ENCODE measurements at places on chromosomes 5 and 9. TPM values are rescaled to one million over a fixed set of nuclear protein-coding genes. Genes with fewer than 3 reads are reported as not detected.

DNA sequence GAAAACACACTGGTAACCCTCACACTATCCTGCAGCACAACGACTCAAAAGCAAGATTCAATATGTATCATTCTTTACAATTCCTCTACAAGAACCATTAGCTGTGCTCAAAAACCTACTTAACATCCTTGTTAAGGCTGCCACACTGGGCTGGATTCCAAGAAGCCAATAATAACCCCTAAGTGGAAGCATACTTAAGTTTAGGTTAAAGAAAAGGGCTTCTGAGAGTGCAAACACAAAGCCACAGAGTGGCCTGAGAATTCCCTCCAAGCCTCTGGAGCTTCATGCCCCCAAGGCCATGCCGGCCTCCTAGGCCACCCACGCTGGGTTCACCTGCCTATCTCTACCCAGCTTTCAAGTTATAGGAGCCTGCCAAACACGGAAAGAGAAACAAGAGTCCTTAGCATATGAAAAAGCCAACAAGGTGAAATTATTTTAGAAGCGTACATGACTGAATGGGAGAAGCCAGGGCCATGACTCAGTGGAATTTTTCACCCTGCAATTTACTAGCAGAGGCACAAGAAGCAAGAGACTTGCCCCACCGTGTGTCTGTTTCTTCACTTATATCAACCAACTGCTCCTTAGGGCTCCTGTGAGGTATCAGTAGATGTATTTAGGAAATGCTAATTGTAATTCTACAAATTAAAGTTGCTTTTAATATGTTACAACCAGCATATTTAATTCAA is 293.0 kb downstream of the SPOCK1 start:
- ATAC-seq, result no peak

DNA sequence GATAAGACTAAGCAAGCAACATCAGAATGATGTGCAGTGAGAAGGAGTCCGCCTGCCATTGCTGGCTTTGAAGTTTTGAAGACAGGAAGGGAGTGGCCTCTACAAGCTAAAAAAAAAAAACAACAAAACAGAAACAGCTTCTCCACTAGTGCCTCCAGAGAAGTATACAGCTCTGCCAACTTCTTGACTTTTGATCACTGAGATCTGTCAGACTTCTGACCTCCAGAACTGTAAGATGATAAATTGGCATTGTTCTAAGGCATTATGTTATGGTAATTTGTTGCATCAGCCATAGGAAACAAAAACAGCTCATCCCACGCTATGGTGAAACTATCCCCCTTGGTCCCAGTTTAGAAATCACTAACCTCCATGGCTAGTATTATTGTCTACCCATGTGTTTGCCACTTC is 131.0 kb upstream of the VCAN start:
- peak; percentile 79 for ATAC-seq

- ATAC-seq, result no peak
Measured at GRCh38 chr5:154257046-154257445, 66.5 kb downstream of the GALNT10 start.

DNA sequence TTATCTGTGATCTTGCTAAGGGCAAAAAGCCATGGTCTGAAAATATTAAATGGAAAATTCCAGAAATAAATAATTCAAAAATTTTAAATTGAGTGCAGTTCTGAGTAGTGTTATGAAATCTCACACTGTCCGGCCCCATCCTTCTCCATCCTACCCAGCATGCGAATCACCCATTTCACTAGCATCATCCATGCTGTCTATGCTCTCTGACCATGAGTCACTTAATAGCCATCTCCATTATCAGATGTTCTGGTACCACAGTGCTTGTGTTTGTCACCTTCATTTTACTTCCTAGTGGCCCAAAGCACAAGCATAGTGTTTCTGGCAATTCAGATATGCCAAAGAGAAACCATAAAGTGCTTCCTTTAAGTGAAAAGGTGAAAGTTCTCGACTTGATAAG is 63.3 kb upstream of the SMC5 start:
- no peak for ATAC-seq

DNA sequence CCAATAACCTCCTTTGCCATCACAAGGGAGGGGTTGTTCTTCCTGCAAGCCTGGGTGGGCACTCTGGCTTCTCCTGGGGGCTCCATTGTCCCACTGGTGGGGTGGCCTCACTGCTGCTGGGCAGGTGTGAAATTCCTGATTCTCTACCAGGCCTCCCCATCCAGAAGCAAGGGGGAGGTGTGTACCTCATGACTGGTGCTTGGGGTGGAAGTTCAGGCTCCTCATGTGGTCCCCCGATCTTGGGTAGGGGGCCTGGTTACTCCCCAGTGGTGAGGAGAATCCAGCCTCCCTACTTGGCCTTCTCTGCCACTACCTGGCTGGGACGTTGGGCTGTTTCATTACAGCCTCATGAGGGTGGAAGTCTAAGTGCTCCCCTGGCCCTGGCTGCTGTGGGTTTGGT is 433.9 kb downstream of the IRX2 start:
- ATAC-seq, result no peak

The SLC6A3 gene
- not detected for total RNA-seq

DNA sequence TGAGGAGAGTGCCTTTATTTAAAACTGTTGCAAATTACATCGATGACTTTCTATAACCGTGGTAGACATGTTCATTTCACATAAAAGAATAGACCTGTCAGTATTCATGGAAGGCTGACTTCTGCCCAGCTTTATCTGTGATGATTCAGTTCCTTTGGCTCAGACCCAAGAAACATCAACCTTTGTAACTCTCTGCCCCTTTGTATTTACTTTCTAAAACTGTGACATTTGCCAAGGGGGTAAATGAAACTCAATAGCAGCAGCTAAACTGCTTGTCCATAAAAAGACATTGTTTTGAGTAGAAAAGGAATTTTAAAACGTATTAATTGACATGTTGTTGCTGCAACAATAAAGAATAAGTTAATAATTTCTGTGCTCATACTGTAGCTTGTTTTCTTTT is 137.8 kb upstream of the ANKH start:
- no peak for ATAC-seq
